Activated CD4-positive, alpha-beta T cell treated with anti-CD3 and anti-CD28 coated beads for 36 hours (primary cell): ENCODE measurements at places on chromosomes 5 and 9. TPM values are rescaled to one million over a fixed set of nuclear protein-coding genes. Genes with fewer than 3 reads are reported as not detected.

DNA sequence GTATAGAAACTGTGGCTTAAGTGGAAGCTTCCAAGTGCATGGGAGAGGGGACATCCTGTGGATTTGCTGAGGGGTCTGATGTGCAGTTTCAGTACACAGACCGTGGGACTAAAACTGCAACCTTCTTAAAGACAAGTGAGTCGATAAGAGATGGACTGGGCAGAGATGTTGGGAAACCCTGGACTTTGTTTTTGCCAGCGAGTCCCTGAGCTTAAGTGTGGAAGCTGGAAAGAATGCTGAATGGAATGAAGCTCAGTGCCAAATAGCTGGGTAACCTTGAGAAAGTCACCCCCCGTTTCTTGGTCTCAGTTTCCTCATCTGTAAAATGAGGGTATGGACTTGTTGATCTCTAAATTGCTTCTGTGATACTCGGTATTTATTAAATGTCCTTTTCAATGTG is 37.3 kb upstream of the KLF9 start:
- DNase-seq, result no peak

GRCh38 chr9:38747067-38747466 is 27.1 kb upstream of the FAM240B start:
- no peak for DNase-seq

The CYSRT1 gene
- total RNA-seq, result 0.42 TPM

- no peak for DNase-seq
These were observed 131.3 kb upstream of the ARRDC3 start for GRCh38 chr5:91514400-91514799.

The PCDHB3 gene
- total RNA-seq, result not detected

- DNase-seq, result peak; percentile 62
These were observed 83.5 kb upstream of the MINAR2 start for GRCh38 chr5:129664336-129664937.

DNA sequence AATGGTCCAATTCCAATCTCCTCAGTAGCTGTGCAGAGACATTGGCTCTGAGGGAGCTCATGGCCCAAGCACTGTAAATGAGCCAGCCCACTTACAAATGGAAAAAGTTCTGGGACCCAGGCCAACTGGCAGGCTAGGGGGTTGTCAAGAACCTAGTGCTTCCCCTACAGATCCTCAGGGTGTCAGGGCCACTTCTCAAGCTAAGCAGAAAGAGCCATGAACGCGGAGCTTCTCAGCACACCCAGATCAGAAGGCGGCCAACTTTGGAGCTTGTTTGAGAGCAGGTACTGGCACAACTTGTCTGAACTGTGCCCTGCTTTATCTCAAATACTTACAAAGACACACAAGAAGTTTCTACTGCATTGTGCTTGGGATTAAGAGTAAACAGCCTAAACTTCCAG is 17.5 kb downstream of the TLE1 start:
- DNase-seq, result no peak

The UIMC1 gene
- total RNA-seq, result 53.4 TPM

The QRFP gene
- total RNA-seq, result not detected

GRCh38 chr5:5342784-5343183 is 79.7 kb upstream of the ICE1 start:
- DNase-seq, result no peak

DNA sequence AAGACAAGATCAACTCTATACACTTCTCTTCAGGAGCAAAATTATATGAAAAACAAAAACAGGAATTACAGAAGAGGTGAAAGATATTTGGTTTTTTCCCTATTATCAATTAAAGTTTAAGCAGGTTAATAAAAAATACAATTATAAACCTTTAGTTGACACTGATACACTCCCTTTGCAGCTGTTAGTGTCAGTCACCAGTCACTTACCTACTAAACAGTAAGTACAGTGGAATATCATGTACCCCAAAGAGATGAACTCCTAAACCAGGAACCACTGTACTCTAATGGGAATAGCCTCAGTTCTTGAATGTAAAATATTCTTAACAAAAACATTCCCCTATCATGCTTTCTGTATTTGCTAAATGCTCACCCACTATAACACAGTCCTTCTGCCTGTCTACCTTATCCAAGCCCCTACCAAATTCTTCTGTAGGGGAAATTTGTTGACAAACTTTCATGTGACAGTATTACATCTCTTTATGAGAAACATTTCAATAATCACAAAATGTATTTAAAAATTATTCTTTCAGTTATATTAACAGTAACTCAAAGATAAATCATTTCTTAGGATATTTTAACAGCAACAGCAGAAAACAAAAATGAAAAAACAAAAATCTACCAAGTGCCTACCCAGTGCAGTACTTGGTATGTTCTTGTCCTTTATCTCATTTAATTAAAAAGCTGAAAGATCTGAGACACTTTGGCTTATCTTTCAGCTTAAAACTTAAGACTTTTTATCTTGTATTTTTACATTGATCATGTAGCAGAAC is 212.8 kb downstream of the MLLT3 start:
- DNase-seq, result no peak

The ROPN1L gene
- 0.28 TPM for total RNA-seq

GRCh38 chr5:174159327-174160114 is 114.0 kb downstream of the NSG2 start:
- no peak for DNase-seq

DNA sequence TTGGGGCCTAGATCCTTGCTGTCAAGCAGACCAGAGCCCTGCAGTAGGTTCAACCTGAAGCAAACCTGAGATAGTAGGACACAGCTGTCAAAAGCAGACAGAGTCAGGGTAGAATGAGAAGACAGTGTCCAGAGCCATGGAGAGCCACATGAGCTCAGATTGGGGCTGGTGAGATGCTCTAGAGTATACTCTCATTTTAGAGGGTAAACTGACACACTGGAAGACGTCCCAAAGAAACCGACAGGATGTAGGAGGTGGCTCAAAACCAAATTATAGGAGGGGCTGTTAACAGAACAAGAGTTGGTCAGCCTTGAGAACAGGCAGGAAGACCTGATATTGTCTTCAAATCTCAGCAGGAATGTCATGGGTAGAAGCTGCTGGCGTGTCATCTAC is 11.5 kb downstream of the CCDC69 start:
- DNase-seq, result no peak

GRCh38 chr9:78289474-78289873 is 7.5 kb upstream of the PSAT1 start:
- no peak for DNase-seq
